ENCODE measurements at places on chromosomes 6 and 20.

DNA sequence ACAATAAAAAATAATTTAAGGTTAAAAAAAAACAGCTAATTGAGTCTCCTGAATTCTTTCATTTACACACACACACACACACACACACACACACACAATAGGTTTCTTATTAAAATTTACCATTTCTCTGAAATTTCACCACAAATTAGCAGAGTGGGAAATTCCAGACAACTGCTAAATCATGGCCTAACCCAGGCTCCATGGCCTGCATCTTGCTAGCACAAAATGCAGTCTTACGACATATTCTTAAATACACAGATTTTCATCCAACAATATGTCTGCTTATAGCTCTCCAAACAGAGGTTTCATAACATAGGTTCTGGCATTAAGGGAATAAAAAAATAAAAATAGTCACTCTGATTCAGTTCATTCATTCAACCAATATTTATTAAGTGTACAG lies 46.9 kb downstream of the SOD2 start:
- no peak for DNase-seq

DNA sequence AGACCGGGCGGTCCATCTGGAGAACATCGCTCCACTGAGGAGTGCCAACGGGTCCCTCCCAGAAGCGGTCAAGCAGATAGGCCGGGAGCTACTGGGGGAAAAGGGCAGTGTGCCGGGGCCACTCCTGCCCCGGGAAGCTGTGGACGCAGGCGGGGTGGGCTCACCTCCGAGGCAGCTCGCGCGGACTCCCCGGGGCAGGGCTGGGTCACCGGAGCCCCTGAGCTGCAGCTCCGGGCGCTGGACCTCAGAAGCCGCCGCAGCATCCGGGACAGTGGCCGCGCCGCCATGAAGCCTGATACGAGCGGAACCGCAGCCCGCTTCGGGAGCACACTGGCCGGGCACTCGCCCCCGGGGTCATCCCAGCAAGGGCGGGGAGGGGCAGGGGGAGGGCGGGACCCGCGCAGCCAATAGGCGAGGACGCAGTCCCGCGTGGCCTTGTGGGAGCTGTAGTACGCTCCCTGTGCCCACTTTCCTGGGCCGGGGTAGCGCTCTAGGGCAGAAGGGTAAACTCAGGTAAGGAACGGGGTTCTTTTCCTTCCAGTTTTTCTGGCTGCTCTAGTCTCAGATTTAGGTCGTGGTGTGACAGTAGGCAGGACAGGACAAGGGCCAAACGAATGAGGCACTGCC lies at the start of gene MOCS1:
Gene MOCS1 (minus strand): TSS at position 332 of the 627 bp plus-strand sequence. CDS start 45 bp downstream, at position 287.
- peak; percentile 21 for DNase-seq

GRCh38 chr6:116406678-116407345 lies 36.1 kb downstream of the DSE start:
- no peak for DNase-seq

- DNase-seq: no peak
Measured at GRCh38 chr6:79468116-79468515, 69.1 kb downstream of the LCA5 start.

GRCh38 chr6:169847141-169847674 lies 95.8 kb downstream of the ERMARD start:
- no peak for DNase-seq

GRCh38 chr20:35267092-35267491 lies 10.8 kb downstream of the MMP24OS start:
- no peak for DNase-seq

- DNase-seq: no peak
Measured at GRCh38 chr6:36818756-36819155, 20.5 kb downstream of the CPNE5 start.

GRCh38 chr20:9036593-9036992 lies 32.3 kb upstream of the PLCB4 start:
- DNase-seq: no peak
